ENCODE measurements at places on chromosomes 12 and 14.

- H3K4me3 ChIP-seq, result no peak overlapping the region
- H3K27ac ChIP-seq, result peak overlapping the region; percentile 53
- H3K27me3 ChIP-seq, result no peaks in the 10 kb centered on the region
- DNase-seq, result no peak
- H3K4me1 ChIP-seq, result peaks cover 25% of the 10 kb centered on the region
These were observed 120.0 kb downstream of the BTG1 start for GRCh38 chr12:92025462-92026207.

- H3K4me3 ChIP-seq, result no peak overlapping the region
- no peak for DNase-seq
- H3K36me3 ChIP-seq, result no peaks in the 10 kb centered on the region
- no peaks in the 10 kb centered on the region for H3K4me1 ChIP-seq
- H3K27ac ChIP-seq, result no peak overlapping the region
These were observed 216.1 kb downstream of the TMEM132D start for GRCh38 chr12:129687731-129688130.

DNA sequence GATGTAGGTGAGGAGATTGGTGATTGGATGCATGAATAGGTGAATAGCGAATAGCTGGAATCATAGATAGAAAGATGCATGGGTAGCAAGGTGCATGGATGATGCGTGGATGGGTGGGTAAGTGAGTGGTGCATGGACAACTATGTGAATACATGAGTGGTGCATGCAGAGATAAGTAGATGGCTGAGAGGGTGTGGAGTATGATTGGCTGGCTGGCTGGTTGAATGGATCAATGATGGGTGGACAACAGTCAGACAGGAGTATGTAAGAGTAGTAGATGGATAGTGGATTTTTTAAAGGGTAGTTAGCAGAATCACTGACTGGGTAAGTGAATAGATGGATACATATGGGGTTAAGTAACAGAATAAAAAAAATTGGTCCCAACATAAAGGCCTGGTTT lies 33.9 kb downstream of the SERPINA3 start:
- H3K27ac ChIP-seq, result no peak overlapping the region
- peaks cover 14% of the 10 kb centered on the region for H3K27me3 ChIP-seq
- DNase-seq, result no peak
- no peaks in the 10 kb centered on the region for H3K4me1 ChIP-seq

GRCh38 chr12:68792952-68793351 lies 15.0 kb upstream of the MDM2 start:
- H3K27ac ChIP-seq, result no peak overlapping the region
- DNase-seq, result no peak
- no peaks in the 10 kb centered on the region for H3K36me3 ChIP-seq
- no peak overlapping the region for H3K4me3 ChIP-seq
- H3K4me1 ChIP-seq, result peaks cover under 1% of the 10 kb centered on the region
